Right hindlimb (tissue), 1 donor: ENCODE measurements at places on chromosomes 3 and 15.

GRCh38 chr3:88005066-88005465 is 53.7 kb downstream of the CGGBP1 start:
- DNase-seq, result no peak

DNA sequence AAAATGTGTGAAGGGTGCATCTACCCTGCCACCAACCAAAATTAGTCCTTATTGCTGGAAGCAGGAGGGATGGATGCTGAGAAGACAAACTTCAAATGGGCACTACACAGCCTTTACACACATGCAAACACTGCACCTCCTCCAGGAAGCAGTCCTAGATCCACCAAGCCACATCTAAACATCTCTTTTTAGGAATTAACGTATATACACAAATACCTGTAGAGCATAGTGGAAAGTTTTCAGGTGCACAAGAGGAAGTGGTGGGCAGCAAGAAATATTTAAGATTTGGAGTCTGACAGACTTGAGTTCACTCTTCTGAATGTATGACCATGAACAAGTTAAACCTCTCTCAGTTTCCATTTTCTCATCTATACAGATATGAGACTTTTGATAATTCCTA is 456.6 kb upstream of the PROK2 start:
- no peak for DNase-seq

GRCh38 chr15:91887921-91888373 is 34.4 kb downstream of the SLCO3A1 start:
- peak; percentile 39 for DNase-seq

DNA sequence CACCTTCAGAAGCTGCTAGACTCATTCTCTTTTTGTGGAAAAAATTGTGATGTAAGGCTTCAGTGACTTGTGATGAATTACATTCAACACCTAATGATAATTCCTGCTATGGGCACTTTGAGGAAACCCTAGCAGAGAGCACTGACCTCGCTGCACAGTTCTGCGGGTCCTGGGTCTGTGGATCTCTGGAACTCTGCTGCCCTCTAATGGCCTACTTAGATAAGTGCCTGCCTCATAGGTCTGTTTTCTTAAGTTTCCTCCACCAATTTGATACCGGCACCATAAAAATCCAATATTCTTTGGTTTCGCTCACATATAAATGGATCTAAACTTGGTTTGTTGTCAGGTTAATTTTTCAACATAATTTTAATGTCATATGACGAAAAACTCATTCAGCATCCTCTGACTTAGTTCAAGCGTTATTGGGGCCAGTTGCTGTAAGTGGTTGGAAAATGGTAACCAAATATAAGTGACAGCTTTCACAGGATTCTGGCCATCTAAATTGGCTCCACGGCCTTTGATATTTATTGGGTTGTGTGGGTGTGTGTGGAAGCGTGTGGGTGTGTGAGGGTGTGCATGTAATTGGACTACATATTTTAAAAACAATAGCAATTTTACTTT is 10.4 kb downstream of the SLITRK3 start:
- peak; percentile 58 for DNase-seq

- DNase-seq, result peak; percentile 54
Measured at GRCh38 chr3:136819392-136819730, 435 bp downstream of the SLC35G2 start.

DNA sequence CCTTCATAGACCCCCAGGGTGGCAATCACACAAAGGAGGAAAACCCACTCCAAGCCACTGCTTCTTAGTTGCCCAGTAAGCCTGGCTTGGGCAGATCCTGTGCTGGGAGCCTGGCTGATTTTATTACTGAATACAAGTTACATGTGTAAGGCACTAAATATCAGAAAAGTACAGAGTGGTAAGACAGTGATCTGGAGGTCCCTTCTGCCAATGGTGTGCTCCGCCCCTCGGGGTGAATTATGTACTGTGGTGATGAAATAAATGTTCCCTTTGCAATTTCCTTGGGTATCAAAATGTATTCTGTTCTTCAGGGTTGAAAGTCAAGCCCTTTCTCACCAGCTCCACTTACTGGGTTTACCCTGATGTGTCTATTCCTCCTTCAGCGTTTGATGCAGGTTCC is 38.8 kb downstream of the EID1 start:
- DNase-seq, result no peak

DNA sequence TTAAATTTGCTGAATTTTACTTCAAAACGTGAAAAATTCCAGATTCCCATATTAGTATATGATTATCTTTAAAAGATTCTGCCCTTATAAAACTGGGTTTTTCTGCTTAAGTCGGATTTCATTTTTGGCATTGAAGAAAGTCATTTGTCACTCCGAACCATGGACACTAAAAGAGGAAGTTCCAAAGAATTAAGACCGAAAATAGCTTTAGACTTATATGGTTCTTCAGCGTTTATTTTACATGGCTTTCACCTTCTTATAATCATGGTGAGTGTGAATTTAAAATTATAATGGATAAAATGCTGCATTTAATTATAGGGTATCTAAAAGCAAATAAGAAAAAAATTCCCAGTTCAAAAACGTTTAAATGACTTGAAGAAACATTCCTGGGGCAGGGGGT is 1.0 kb downstream of the C3orf38 start:
- no peak for DNase-seq
